ENCODE measurements at places on chromosomes 11 and 22.

DNA sequence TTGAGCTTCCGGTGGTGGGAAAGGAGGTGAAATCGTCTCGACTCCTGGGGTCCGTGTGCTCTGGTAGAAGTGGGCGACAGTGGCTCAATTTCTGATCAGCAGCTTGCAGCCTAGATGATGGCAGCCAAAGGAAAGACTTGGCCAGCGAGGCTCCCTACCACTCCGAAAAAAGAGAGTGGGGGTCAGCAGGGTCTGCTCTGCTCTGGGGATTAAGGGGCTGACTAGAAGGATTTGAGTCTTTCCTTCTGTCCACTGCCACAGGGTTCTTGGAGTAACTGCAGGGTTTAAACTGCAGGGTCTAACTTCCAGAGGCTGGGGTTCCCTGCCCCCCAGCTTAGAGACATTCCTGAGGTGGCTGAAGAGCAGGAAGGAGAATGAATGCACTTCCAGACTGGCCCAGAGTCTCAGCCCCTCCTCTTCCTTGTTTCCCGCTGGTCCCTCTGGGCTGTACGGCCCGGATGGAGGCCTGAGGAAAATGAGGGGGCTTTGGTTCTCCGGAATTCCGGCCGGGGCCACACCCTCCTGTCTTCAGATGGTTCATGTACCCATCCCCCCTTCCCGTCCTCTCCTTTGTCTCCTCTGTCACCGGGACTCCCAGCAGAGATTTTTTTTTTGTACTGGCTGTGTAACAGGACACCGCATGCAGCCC, 907 bp downstream of the SERPINH1 start:
- DNase-seq: no peak

- DNase-seq: no peak
These were observed 28.2 kb upstream of the JAM3 start for GRCh38 chr11:134040386-134041302.

- DNase-seq: no peak
These were observed 24.7 kb upstream of the PANX2 start for GRCh38 chr22:50145721-50146438.

GRCh38 chr11:130003717-130004001, 1.0 kb upstream of the PRDM10 start:
- no peak for DNase-seq

- no peak for DNase-seq
These were observed 55.7 kb downstream of the MYH9 start for GRCh38 chr22:36331912-36332622.

GRCh38 chr11:123202155-123203151, 7.4 kb upstream of the CLMP start:
- no peak for DNase-seq

DNA sequence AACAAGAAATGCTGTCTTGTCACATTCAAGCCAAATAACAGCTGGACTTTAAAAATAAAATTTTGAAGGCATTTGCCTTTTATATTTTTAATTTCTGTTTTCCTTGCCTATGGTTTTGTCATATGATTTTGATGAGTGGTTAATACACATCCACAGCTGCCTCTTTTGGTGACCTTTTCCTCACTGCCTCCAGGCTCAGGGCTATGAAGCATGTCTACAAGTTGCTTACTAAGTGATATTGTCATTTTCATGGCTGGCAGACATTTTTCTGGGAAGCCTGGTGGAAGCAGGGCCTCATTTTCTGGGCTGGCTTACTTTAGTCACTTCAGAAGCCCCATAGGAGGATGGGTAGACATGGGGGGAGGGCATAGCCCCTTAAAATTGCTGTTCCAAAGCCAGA, 344.9 kb downstream of the SOX6 start:
- DNase-seq: no peak

DNA sequence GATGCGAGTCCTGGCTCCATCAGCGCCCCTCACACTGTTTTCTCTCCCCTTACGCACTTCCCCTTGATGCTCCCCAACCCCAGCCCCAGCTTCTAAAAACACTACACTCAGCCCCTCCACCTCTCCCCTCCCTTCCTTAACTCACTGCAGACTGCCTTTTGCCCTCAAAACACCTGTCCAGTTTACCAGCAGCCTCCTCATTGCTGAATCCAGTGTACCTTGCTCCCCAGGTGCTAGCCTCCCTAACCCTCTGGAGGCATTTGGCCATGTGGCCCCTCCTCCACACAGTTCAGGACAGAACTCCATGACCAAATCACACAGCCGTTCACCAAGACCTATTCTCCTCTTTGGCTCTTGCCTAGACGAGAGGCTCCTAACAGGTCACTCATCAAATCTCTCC, 2.8 kb upstream of the GALR3 start:
- DNase-seq: no peak

Measured in NCI-H2029 treated with DMSO at 0.1 percent for 48 hours (cell line).